ENCODE measurements at places on chromosomes 12 and 14.

DNA sequence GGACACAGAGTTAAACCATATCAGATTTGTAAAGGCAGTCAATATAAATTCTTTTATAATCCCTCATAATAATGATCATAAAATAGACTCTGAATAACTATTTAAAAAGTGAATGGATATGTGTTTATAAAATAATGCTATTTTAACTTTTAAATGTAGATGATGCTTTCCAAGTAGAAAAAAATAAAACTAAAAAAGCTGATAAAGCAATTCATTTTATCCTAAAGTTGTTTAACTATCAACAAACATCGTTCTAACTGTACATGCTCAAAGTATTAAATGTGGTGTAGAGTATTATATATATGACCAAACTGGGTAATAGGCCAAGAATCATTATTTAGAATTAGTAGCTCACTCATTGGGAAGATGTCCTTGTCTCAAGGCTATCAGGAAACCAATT lies 248.3 kb upstream of the CLEC14A start:
- no peak for DNase-seq

DNA sequence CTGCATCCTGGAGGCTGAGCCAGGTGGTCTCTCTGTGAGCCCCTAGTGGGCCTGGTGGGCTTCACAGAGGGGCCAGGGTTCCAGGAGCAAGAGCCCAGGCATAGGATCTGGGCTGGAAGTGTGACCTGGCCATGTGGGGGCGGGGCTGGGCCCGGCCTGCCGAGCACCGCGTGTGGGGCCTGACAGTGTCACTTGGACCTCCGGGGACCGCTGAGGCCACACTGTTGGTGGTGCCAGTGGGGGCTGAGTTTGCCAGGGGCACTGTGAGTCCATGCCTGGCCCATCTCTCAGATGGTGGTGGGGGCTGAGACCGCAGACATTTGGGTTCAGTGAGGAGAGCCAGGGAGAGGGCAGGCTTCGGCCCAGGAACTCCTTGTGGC lies 5.2 kb downstream of the FBRSL1 start:
- no peak for DNase-seq

DNA sequence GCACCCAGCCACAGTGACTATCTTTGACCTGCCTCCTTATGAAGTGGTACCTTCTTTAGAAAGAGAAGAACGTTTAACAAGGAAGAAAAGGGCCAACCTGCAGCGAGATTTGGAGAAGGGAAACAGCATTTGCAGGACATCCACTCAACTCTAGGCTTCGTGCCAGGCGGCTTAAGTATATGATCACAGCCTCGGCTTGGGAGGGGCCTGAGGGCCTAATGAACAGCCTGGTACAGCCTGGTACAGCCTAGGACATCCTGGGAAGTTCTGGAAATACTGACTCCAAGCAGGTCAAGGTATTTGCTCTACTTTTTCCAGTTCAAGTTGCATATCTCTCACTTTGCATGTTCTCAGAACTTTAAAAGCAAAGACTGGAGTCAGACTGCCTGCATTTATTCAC lies 16.1 kb downstream of the HCAR2 start:
- DNase-seq: no peak

- no peak for DNase-seq
These were observed 188.0 kb downstream of the EXOC5 start for GRCh38 chr14:57080691-57081090.

GRCh38 chr14:99540196-99541032 lies 59.2 kb downstream of the CCNK start:
- no peak for DNase-seq

- DNase-seq: no peak
These were observed 10.8 kb downstream of the PLA2G1B start for GRCh38 chr12:120316798-120317223.

DNA sequence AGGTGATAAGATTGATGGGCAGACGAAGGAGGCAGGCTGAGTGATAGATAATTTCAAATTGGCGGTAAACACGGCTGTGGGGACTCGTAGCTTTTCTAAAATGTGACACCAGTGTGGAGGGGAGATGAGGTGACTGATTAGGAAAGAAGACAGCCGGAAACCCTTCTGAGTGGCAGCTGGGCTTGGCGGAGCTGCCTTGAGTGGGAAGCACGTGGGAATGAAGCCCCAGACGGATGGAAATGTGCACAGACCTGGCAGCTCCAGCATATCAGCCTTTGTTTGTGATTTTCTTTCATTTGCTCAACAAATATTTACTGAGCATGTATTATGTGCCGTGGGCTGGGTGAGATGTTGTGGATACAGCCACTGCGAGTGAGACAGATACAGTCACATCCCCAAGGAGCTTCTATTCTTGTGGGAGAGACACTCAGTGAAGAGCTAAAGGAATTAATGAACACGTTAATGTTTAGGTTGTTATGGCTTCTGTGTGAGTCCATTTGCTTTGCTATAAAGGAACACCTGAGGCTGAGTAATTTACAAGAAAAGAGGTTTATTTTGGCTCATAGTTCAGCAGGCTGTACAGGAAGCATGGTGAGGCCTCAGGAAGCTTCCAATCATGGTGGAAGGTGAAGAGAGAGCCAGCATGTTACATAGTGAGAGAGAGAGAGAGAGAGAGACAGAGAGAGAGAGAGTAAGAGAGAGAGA lies 65.5 kb upstream of the LHX5 start:
- no peak for DNase-seq

DNA sequence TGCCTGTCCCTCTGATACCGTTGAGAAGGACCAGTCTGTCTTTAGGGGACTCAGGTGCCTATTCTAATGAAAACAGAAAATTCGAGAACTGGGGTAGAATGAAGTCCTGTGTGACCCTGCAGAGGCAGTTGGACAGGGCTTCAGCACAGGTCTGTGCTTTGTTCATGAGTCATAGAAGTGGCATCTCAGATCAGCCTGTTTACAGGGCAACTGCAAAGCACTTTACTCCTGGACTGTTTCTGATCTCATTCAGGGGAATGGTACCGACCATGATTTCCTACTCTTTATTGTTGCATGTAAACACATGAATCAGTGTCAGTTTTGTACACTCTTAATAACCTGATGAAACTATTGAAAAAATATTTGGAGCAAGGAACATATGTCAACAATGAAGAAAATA lies 1517.0 kb downstream of the AACS start:
- no peak for DNase-seq

GRCh38 chr12:76117067-76117691 lies 32.7 kb upstream of the NAP1L1 start:
- DNase-seq: no peak

- peak; percentile 12 for DNase-seq
These were observed 41.0 kb downstream of the BDKRB1 start for GRCh38 chr14:96297000-96297399.

DNA sequence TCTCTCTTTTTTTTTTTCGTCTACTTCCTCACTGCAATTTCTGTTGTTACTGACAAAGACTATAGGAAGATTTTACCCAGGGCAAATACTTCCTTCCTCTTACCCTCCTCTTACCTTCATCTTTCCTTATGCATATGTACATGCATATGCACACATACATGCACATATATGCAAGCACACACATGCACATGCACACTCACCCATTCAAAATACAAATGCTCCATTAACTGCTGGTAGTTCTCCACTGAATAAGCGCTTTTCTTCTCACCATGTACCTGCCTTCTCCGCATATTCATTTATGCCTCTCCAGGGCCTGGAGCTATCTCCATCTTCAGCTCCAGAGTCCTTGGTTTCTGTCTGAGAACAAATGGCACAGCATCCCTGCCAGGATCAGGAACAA lies 632 bp downstream of the C12orf54 start:
- DNase-seq: no peak

- no peak for DNase-seq
These were observed 70.6 kb downstream of the IFT43 start for GRCh38 chr14:76056128-76056527.

GRCh38 chr12:121789800-121790728 lies 3.4 kb downstream of the RHOF start:
- DNase-seq: no peak

DNA sequence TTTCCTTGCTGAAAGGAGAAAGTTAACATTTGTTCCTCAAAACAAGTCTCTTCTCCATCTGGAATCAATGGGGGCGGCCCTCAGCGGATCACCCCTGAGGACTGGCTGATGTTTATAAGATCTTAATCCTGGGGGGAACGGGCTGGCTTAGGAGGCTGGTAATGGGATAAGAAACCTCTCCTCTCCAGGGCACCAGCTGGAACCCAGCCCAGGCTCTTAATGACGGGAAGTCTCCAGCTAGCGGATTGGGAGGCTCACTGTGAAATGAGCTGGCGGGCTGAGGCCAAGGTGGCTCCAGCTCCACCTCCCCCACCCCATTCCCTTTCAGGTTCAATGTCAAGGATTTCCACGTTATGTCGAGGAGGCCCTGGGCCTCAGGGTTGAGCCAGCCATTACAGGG lies 1133.0 kb downstream of the VRK1 start:
- DNase-seq: no peak

GRCh38 chr14:96940009-96940408 lies 142.8 kb downstream of the VRK1 start:
- no peak for DNase-seq

DNA sequence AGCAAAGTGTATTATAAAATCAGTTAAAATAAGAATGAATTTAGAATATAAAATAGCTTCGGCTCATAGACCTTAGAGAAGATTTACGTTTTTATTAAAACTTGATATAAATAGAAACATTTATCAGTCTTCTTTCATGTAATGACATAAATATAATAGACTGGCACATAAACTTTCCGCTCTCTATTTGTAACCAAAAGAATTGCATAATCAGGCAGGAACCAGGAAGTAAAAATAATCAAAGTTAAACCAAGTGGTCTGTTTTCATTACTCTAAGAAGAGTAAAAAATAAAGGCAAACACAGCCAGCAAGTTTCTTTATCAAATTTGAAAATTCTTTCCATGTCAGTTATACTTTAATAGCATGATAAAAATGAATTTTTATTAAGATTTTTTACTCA lies 46.3 kb upstream of the ATP2A2 start:
- DNase-seq: no peak

- no peak for DNase-seq
These were observed 9.3 kb downstream of the ISCU start for GRCh38 chr12:108571609-108572165.

DNA sequence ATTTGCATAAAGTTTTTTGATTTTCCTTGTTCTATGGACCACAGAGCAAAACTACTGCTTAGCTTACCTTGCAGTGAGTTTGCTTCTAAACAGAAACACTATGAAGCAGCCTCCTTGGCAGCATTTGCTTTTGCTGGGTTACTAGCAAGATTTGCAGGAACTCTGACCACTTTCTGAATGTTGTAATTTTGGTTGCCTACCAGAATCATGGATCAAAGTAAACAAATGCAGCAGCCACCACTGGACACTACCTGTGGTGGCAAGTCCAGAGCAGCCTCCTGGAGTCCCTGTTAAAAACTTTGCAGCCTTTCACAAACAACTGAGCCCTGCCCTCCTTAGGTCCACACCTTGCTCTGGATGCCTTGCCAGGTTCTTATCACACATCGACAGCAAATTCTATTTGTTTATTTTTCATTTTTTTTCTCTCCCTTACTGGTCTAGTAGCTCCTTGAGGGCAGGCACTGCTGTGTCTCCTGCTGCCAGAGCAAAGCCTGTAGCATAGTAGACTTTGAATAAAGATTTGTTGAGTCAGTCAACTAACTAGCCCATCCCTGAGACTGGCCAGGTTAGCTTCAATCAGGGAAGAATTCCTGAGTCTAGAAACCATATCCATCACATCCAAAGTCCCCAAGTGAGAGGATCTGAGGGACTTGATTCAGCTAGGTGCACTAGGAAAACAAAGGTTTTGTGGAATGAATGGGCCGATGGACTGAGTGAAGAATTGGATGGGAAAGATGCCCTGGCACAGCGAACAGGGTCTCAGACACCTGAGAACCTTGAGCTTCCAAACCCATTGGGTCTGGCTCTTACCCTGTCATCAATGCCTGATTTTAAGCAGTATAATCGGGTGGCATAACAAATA lies 5.7 kb downstream of the TTC6 start:
- no peak for DNase-seq

GRCh38 chr12:92080911-92081285 lies 64.7 kb downstream of the BTG1 start:
- no peak for DNase-seq

- DNase-seq: no peak
These were observed 278.2 kb upstream of the SLC16A7 start for GRCh38 chr12:59317598-59317997.

GRCh38 chr12:101581190-101581589 lies 13.6 kb upstream of the MYBPC1 start:
- DNase-seq: no peak

GRCh38 chr14:99937475-99938244 lies 127.6 kb upstream of the EVL start:
- DNase-seq: no peak

DNA sequence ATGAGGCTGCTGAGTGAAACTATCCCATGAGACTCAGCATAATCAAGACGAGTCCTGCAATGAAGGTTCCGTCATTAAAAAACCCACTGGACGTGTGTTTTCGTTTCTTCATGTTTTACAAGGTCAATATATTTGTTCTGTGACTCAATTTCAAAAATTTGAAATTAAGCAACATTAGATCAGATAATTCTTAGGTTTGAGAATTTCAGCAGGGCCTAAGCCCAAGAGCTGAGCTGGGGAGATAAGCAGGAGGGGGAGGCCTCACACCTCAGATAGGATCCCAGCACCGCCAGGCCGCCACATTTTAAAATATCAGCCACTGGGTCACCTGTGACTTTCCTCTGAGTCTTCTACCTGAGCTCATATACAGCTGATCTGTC lies 13.3 kb downstream of the STX2 start:
- DNase-seq: no peak

- peak; percentile 23 for DNase-seq
These were observed 26.3 kb downstream of the PDE6H start for GRCh38 chr12:14999021-14999694.

GRCh38 chr12:50788561-50788960 lies 24.7 kb downstream of the ATF1 start:
- peak; percentile 85 for DNase-seq

DNA sequence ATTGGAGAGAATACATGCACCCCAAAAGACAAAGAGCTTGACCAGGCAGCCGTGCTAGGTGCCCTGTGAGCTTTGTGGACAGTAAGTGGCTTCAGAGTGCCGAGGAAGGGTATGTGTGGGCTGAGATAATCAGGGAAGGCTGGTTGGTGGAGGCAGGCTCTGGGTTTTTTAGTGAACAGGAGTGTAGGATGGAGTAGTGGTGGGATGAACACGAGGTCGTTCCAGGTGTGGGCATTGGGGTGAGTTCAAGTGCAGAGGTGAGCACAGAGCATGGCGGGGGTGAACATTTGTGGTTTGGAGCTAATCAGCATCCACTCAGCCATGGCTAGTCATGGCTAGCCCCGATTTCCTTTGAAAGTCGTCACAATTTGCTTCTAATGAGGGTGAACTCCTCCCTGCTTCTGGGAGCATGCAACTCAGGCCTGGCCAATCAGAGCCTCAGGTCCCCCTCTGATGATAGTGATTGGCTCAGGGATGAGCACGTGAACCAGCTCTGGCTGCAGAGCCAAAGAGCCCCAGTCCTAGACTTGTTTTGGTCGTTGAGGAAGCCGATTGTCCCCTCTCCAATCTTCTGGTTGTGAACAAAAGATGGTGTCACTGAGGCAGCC lies 40.7 kb upstream of the TCL1B start:
- no peak for DNase-seq

DNA sequence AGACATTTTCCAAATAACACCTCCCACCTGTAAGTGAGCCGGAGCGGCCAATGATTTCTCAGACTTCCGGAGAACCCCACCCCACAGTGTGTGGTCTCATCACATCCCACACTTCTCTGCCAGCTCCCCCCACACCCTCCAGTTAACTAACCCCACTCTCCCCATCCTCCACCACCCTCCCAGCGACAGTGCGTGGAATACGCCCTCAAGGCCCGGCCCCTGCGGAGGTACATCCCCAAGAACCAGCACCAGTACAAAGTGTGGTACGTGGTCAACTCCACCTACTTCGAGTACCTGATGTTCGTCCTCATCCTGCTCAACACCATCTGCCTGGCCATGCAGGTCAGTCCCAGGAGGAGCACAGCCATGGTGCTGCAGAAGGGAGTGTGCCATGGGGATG lies 184.4 kb upstream of the FKBP4 start:
- DNase-seq: no peak
